ENCODE measurements at places on chromosomes 1 and 21.

DNA sequence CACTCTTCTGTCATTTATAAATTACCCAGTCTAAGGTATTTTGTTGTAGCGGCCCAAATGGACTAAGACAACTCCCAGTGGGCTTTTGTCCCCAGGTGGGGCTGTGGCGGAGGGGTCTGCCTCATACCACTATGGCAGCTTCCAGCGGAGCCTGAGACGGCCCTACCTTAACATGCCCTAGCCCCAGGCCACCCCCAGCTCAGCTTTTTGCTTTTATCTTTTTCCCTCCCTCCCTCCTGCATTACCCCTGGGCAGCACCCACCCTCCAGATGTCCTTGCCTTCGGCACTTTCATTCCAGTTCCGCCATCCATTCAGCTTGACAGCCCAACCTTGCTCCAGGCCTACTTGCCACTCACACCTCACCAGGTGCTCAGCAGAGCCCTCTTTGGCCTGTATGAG is 307.3 kb downstream of the PTPRU start:
- DNase-seq, result no peak

DNA sequence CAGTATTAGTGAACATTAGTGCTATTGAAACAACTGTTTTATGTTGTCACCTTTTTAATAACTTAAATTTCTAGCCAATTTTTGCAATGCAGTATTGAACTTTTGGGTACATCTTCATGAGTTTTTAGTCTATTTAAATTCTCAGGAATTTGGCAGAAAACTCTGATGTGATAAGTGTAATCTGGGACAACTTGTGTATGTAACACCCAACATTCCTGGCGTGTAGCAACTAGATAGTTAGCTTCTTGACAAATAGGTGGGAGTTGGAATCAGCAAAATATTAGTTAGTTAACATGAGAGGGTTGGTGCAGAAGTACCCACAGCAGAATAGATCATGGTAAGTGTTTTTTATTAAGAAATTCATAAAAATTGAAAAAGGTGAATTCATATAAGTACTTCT is 111.6 kb downstream of the ITSN1 start:
- no peak for DNase-seq

GRCh38 chr1:225541383-225541782 is 111.5 kb downstream of the ENAH start:
- DNase-seq, result no peak

DNA sequence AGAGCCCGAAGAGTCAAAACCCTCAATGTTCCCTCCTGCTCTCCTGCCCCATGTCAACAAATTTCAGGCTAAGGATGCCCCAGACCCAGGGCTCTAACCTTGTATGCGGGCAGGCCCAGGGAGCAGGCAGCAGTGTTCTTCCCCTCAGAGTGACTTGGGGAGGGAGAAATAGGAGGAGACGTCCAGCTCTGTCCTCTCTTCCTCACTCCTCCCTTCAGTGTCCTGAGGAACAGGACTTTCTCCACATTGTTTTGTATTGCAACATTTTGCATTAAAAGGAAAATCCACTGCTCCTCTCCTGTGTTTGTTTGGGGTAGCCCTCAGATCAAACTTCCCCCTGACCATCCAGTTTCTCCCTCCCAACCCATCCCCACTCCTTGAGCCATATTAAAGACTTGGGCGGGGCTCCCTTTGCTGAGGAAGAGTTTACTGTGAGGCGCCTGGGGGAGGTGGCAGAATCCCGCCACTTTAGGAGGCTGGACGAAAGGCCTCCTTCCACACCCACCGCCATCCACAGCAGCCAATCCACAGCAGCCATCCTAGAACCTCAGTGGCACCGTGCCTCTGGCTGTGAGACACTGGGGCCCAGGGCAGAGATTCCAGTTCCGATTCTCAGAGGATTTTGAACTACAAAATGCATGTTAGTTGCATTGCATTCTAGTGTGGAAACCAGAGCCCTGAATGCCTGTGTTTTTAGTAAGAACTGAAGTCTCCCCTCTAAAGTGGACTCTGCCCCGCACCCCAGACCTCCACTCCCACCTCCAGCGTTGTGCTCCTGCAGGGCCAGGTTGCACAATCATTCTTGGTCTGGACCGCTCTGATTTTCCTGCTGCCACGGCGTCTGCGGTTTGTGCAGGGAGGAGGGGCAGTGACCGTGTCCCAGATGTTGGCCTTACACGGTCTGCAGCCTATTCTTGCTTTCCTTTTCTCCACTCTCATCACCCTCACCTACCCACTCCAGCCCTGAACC is 3.0 kb downstream of the OLFML3 start:
- DNase-seq, result no peak

GRCh38 chr1:224057461-224058199 is 56.3 kb upstream of the FBXO28 start:
- DNase-seq, result peak; percentile 8

DNA sequence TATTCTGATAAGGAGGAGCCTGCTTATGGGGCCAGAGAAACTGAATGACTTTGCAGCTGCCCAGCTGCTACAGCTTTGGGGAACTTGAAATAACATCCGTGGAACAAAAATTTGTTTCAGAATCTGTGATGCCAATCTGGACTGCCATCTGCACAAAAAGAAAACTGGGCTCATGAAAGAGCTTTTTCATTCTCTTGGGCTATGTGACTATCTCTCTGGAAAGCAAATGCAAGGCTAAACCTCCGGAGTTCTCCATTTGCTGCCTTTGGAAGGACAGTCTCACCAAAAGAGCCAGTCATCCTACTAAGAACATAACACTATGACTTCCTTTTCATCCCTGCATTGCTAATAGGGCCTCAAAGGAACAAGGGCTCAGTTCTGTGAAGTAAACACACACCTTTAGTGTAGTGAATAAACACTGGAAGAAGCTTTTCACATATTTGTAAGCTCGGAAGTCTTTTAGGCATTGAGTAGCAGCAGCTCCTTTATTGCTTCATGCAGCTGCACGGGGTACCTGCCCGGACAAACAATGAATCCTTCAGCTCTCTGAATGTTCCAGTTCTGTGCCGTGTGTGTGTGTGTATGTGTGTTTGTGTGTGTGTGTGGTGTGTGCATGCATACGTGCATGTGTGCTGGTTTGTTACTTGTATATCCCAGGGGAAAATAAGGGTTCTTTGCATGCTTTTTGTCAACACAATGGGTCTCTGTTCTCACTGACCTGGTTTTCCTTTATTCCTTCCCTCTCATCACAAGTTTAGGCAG is 255.5 kb upstream of the SGIP1 start:
- DNase-seq, result no peak

GRCh38 chr1:95396557-95396956 is 162.5 kb downstream of the RWDD3 start:
- DNase-seq, result no peak
